ENCODE measurements at places on chromosomes 2 and 18. TPM values are rescaled to one million over a fixed set of nuclear protein-coding genes. Genes with fewer than 3 reads are reported as not detected.

- no peak for DNase-seq
Observed at GRCh38 chr2:7881063-7881462, 800.8 kb upstream of the ID2 start.

GRCh38 chr2:14255135-14255820 is 377.2 kb upstream of the LRATD1 start:
- DNase-seq: no peak

- DNase-seq: peak; percentile 76
Observed at GRCh38 chr2:7044253-7045250, 127.3 kb downstream of the RNF144A start.

PLCL1 gene
- 8.9 TPM for total RNA-seq

GRCh38 chr2:120993661-120994060 is 258.0 kb downstream of the GLI2 start:
- no peak for DNase-seq

- no peak for DNase-seq
Observed at GRCh38 chr2:50564766-50565165, 467.2 kb downstream of the NRXN1 start.

DNA sequence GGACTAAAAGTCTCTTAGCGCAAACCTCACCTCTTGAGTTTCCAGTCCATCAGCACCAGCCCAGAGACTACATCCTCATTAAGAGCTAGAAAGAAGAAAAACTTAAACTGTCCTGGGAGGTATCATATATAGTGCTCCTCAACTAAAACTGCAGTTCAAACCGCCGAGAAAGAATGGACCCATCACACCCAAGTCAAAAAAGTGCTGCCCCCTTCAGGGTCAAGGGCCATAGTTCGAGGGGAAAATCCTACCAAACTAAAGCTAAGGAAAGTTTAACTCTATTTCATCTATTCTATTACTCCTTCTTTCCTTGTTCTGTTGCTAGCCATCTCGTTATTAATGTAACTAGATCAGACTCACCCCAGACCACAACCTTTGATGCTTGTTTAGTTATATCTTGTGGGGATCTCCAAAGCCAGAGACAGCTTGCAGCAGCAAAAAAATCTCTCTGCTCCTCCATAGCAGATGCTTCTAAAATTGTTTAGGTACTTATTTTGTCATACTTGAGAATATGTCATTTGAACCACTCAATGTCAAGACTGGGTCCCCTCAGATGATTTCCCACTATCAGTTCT is 134.5 kb upstream of the RMP24 start:
- DNase-seq: no peak

DNA sequence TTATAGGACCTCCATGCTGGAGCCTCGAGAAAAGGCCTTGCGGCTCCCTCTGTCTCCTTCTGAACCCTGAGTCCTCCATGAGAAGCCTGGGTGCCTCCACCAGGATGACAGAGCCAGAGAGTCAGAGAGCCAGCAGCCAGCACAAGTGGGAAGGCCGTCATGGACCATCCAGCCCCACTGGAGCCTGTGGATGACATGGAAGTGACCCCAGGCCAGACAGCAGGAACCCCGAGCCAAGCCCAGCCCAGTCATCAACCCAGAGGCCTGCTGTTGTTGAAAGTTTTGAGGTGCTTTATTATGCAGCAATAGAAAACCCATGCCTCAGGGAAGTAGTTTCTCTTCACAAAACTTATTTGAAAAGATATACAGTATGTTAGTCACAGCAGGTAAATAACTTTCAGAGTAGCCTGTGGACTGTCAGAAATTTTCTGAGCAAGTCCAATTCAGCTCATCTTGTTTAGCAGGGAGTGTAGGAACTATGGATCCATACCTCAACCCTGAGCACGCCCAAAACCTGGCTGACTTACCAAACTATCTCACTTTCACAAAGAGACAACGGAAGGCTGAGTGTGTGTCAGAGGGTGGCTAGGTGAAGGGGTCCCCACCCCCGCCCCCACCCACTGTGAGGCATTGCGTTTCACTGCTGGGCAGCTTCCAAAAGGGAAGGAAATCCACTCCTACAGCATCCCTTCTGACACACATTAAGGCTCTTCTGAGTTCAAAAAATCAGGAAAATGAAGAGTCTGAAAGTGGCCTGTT is 79.9 kb upstream of the NDUFV2 start:
- no peak for DNase-seq

C2orf92 gene
- total RNA-seq: 4.5 TPM

RESP18 gene
- not detected for total RNA-seq

DNA sequence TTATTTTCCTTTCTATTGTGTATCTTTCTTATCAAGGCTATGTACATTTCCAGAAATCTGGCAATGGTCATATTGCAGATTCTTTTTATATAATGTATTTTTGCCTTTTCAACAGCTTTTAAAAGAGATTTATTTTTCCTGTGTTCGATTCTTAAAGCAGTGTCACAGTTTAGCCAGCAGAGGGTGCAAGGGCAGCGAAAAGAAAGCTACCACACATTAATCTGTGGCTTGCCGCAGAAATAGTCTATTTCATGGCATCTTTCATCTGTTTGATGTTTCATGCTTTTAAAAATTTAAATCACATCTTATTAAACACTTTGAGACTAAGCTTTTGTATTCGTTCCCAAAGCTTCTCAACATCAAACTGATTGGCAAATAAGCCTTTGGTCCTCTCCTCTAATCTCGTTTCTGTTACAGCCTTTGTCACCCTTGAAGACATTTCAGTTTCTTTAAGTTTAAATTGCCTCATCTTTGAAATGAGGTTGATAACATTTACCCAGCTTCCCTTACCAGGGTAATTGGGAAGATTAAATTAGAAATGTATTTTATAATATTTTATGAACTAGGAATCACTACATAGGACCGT is 73.3 kb downstream of the PIK3C3 start:
- DNase-seq: peak; percentile 29

NRP2 gene
- 0.13 TPM for total RNA-seq

DNA sequence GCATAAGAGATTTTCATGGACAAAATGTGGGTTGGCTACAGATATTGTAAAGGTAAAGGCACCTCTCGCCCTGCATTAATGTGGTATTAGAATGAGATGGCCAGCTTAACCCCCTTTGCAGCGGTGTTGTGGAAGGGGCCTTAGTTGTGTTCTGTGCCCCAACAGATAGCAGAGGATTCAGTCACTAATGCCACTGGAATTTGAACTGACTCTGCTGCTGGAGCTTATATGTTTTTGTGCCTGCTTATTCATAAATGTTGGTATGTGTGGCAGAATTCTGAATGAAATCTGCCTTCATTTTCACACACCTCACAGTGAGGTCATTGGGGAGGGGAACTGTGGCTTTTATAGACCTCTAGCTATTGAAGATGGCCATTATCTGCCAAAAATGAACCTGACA is 90.7 kb upstream of the ITGA6 start:
- DNase-seq: no peak

GRCh38 chr18:23424616-23425015 is 28.5 kb upstream of the RIOK3 start:
- no peak for DNase-seq

GRCh38 chr2:225841314-225841713 is 441.8 kb downstream of the NYAP2 start:
- DNase-seq: no peak

DNA sequence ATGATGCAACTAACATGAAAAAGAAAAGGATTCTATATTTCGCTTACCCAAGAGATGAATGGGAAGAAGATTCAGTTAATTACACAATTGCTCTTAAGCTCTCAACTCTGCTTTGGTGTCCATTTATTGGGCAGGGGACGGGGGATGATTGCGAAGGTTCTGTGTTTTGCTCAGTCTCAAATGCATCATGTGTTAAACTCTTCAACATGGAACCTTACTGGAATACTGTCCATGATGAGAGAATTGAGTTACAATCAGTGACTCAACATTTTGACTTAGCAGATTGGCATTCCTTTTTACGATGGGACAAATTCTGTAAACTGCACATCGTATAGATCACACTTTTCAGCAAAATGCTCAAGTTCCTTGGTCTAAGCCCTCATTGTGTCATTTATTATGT is 135.6 kb downstream of the RBMS1 start:
- DNase-seq: no peak

DNA sequence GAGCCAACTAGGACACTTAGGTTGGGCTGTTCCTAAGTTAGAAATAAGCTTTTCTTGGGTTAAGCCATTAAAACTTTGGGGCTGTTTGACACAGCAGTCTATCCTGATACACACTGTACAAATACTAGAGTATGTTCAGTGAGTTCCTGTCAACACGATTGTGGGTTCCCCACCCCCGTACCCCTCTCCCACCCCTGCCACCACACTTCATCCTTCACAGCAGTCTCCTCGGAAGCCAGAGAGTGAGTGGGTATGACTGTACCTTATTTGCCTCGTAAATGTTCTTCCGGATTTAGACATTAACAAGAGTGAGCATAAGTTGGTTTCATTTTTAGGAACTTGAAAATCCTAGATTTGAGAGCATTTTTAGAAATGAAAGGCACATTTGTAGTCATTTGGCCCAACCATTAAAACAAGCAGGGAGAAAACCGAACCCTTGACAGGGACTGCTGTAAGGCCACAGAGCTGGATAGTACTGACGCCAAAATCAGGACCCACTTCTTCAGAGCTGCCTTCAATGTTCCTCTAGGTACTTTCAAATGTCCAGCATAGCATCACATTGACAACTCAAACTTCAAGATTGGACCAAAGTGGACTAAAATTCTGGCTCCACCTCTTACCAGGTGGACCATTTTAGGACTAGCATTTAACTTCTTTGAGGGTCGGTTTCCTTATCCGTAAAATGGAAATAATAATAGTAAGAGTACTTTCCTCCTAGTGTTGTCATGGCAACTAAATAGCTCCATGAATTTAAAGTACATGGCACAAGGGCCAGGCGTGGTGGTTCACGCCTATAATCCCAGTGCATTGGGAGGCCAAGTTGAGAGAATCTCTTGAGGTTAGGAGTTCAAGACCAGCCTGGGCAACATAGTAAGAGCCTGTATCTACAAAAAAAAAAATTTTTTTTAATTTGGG is 166.3 kb upstream of the SERTAD2 start:
- DNase-seq: no peak

- DNase-seq: no peak
Observed at GRCh38 chr2:25692143-25692542, 18.8 kb upstream of the DTNB start.

CRYBA2 gene
- 0.81 TPM for total RNA-seq

- DNase-seq: no peak
Observed at GRCh38 chr2:200705305-200706041, 106.2 kb upstream of the BZW1 start.

DNA sequence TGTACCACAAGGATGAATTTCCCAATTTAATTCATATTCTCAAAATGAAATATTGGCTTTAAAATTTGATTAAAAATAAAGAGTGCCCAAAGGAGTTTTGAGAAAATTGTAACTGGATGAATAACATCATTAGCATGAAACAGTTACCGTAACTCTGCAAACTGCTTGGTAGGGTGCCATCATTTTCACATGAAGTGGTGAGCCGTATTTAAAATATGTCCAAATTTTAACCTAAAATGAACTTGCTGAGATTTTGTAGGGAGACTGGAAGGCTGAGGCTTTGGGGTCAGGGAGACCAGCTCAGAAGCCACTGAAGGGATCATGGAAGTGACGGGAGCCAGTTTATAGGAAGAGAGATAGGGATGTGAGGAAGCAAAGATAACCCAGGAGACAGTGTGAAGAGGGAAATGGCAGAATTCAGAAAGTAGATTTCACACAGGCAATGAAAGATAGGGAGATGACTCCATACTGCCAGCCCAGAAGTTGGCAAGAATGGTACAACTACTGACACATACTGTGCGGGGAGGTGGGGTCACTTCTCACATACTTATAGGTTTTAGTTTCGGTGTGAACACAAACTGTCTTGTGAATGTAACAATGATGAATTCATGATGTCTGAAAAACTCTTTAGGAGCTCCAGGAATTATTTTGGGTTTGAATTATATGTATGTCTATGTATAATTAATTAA is 53.8 kb downstream of the EFEMP1 start:
- DNase-seq: no peak

DNA sequence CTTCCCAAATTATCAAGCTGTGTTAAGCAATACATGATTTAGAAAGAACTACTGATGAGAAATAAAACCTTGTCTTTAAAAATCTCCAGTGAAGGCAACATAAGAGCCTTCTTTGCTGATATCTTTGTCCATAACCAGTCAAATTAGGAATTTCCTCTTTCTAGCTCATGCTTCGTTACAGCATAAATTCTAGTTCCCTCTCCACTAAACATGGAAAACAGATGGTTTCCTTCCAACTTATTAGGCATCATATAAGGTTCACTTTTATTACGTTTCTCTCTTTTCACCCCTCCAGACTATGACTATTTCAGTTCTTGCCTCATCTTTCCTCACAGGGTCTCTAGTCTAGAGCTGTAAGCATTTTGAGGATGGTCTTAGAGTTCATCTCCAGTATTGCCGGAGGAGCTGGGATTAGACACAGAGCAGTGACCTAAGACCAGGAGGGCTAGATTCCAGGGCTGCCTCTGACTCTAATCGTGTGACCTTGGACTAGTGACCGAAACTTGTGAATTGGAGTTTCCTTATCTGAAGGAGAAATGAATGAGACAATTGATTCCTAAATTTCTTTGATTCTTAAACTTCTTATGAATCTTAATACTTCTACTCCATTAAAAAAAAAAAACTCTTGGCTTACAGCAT is 195.5 kb upstream of the APCDD1 start:
- DNase-seq: no peak

DNA sequence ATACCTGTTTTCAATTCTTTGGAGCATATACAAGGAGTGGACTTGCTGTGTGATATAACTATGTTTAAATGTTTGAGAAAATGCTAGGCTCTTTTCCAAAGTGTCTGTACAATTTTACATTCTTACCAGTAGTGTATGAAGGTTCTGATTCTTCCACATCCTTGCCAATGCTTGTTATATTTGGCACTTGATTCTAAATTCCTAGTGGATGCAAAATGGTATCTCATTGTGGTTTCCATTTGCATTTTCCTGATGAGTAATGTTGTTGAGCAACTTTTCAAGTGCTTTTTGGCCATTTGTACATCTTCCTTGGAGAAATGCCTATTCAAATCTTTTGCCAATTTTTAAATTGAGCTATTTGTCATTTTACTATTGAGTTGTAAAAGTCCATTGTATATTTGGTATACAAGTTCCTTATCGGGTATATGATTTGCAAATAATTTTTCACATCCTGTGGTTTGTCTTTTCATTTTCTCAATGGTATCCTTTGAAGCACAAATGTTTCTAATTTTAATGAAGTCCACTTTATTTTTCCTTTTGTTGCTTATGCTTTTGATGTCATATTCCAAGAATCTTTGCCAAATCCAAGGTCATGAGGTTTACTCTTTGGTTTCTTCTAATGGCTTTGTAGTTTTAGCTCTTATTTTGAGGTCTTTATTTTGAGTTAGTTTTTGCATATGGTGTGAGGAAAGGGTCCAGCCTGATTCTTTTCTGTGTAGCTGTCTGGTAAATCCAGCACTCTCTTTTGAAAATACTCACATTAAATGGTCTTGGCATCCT is 33.2 kb upstream of the CWC22 start:
- no peak for DNase-seq
